ENCODE measurements at places on chromosomes 12 and 14.
A peak's percentile ranks its signal among the peaks of the same experiment; 100 is the strongest.

GRCh38 chr12:47834199-47834903, 14.6 kb upstream of the HDAC7 start:
- DNase-seq, result no peak

GRCh38 chr12:116186482-116187150, 90.9 kb downstream of the MED13L start:
- DNase-seq, result no peak

DNA sequence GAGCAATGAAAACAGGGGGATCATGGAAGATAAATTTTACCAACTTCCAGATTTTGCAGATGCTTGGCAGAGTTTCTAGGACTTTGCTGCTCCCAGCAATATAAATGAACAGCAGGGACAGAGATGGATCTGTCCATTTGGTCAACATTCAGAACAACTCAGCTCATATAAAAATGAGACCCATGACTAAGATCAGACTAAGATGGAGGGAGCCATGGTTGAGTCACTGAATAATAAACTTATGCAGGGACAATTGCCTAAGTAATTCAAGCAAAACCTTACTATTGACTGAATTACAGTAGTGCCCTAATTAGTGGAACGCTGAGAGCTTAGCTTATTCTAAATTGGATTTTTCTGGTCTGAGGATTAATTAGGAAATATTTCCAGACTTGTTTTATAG, 205.1 kb downstream of the SLC5A8 start:
- DNase-seq, result no peak

GRCh38 chr14:39492267-39492666, 60.0 kb upstream of the FBXO33 start:
- no peak for DNase-seq

DNA sequence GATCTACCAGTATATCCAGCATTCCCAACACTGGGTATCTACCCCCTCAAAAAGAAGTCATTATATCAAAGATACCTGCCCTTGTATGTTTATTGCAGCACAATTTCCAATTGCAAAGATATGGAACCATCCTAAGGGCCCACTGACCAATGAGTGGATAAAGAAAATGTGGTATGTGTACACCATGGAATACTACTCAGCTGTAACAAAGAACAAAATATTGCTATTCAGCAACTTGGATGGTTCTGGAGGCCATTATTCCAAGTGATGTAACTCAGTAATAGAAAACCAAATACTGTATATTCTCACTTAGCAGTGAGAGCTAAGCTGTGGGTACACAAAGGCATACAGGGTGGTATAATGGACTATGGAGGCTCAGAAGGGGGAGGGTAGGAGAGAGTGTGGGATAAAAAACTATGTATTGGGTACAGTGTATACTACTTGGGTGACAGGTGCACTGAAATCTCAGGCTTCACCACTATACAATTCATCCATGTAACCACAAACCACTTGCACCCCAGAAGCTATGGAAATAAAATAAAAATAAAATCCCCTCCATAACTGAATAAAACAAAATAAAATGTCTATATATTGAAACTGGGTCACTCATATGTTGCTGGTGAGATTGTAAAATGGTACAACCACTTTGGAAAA, 34.7 kb upstream of the STK38L start:
- no peak for DNase-seq

- DNase-seq, result peak; percentile 45
Measured at GRCh38 chr12:95943330-95943842, at the start of gene AMDHD1. TSS of gene AMDHD1 (plus strand) at chr12:95943331. CDS start at chr12:95943399, 68 bp downstream.

GRCh38 chr12:89559753-89560152, 33.9 kb upstream of the POC1B start:
- DNase-seq, result no peak

- no peak for DNase-seq
Measured at GRCh38 chr14:104822821-104823615, 22.1 kb downstream of the ZBTB42 start.

GRCh38 chr14:35043046-35043445, 3.0 kb upstream of the FAM177A1 start:
- no peak for DNase-seq

DNA sequence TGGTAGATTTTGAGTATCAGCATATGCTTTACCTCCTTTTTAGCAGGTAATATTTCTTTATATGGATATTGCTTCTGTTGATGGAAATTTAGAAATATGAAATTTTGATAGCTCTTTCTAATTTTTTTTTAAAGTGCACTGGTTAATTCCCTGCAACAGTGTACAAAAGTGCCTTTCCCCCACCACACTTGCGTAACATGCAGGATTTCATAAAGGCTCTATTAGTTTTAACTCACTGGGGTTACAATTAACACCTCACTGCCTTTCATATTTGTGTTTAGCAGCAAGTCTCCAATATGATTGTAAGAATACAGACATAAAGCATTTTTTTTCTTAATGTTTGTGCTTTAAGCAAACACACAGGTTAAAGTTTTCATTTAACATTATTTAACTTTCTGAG, 25.6 kb downstream of the MNAT1 start:
- no peak for DNase-seq

GRCh38 chr12:62839869-62840660, 94.9 kb downstream of the PPM1H start:
- no peak for DNase-seq

- DNase-seq, result no peak
Measured at GRCh38 chr14:38073641-38074040, 134.1 kb upstream of the SSTR1 start.

- DNase-seq, result no peak
Measured at GRCh38 chr14:95133282-95133681, 24.0 kb downstream of the DICER1 start.

GRCh38 chr12:42507565-42507964, 82.0 kb downstream of the PRICKLE1 start:
- no peak for DNase-seq

DNA sequence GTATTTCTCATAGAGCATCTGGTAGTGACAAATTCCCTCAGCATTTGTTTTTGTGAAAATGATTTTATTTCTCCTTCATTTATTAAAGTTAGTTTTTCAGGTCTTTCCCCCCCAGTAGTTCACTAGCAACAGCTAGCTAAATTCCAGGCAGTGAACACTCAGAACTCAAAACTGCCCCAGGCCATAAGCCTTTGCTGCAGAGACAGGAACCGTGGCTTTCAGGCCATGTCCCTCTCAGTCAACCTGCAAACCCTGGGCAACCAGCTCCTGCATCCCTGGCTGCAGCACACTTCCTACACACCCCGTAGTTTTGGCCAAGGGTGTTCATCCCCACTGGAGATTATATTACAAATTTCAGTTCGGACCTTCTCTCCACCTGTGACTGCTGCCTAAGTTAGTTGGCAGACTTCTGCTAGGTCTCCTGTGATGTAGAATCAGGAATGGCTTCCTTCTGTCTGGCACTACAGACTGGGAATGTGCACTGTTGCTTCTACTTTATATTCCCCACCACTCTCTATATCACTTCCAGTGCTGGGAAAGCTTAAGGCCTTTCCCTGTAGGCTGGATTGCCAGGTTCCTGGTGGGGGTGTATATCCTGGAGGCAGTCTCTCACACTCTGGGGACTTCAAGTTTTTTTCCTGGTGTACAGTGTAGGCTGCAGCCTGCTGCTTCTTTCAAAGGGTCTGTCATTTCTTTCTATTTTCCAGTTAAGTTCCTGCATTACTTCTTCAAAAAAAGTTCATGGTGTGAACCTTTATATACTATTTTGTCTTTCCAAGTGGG, 924.4 kb upstream of the LRFN5 start:
- DNase-seq, result no peak

- no peak for DNase-seq
Measured at GRCh38 chr14:75158843-75159614, 17.4 kb downstream of the TMED10 start.

GRCh38 chr12:46206471-46206870, 62.4 kb downstream of the SLC38A1 start:
- DNase-seq, result no peak

DNA sequence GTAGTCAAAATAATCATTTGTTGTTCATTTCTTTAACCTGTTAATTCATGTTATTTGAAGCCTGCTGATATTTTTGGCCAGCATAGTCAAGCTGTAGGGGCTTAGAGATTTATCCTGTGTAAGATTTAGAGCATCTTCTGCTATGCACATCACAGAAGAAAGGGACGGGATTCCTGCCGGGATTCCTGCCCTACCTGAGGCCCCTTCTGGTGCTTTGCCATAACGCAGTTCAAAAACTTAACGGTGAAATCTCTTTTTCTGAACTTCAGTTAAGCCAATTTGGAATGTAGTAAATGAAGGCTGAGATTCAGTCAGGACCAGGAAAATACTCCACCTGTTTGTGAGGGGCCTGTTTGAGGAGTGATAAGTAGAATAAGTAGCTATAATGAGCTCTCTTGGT, 50.7 kb upstream of the TMEM260 start:
- no peak for DNase-seq

- no peak for DNase-seq
Measured at GRCh38 chr12:44550377-44550776, 325.7 kb downstream of the NELL2 start.

DNA sequence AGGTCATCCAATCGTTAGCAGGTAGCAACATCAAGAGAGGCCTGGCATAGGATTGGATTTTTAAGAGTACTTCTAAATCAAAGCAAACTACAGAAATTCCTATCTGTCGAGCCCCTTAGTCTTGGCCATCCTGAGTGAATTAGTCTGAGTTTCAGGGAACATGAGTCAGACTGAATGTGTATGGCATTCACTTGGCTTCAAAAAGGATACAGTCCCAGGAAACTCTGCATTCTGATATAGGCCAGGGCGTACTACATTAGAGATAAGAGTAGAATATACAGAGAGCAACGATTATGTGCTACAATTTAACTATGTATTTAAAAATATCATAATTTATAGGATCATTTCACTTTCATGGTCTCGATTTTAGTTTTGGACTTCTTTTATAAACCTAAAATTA, 242.2 kb downstream of the SOX5 start:
- DNase-seq, result no peak

- no peak for DNase-seq
Measured at GRCh38 chr12:107560165-107560898, 125.3 kb upstream of the PWP1 start.

All from heart left ventricle (tissue), 16 donors.